Activated T-helper 9 cell treated with anti-CD3 and anti-CD28 coated beads, Interleukin-2, amount 50 U/mL, for 16 hours (primary cell): ENCODE measurements at places on chromosomes 11 and 22.
A peak's percentile ranks its signal among the peaks of the same experiment; 100 is the strongest.

DNA sequence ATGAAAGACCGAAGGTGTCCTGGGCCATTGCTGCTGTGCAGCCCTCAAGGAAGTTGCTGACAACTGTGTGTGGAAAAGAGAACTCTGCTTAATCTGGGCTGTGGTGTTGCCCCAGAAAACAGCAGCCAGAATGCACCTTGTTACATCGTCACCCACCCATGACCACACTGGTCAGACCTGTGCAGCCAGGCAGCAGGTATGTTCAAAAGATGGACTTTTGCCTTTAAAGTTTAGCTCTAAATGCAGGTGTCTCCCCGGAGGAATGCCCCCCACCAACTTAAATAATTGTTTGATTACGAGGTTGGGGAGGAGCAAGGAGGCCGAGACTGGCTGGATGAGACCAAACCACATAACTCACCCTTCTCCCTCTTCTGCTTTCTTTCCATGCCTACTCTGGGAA lies 15.3 kb upstream of the POLA2 start:
- no peak for DNase-seq

DNA sequence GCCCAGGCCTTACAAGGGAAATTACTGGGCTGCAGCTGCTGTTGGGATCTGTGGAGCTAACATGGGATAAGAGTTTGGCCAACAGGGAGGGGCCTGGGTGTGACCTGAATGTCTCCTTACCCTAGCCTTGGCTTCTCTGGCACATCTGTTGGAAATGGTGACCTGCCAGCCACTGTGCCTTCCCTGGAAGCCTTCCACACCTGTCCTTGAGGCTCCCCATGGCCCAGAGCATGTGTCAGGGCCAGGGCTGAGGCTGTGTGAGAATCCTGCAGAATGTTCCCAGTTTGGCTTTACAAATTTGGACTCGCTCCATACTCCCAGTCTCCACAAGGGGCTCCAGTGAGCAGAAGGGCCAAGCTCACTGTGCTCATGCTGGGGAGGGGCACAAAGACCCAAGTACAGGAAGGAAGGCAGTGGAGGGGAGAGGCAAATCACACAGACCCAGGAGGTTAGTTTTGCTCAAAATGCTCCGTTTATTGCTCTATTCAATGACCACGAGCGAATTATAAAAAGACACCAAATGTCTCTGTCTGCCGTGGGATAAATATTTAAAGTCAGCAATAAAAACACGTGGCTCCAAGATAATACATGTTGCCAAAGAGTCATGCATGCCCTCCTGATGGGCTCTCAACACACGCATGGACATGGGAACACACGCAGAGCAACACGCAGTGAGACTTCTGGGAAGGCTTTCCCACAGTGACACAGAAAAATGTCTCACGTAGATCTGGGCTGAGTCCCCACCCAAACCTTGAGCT lies 1.7 kb upstream of the IGSF22 start:
- DNase-seq: no peak

- DNase-seq: no peak
Observed at GRCh38 chr11:5684036-5684645, 733 bp downstream of the TRIM5 start.

- no peak for DNase-seq
Observed at GRCh38 chr11:21650961-21651360, 541.9 kb upstream of the ANO5 start.

DNA sequence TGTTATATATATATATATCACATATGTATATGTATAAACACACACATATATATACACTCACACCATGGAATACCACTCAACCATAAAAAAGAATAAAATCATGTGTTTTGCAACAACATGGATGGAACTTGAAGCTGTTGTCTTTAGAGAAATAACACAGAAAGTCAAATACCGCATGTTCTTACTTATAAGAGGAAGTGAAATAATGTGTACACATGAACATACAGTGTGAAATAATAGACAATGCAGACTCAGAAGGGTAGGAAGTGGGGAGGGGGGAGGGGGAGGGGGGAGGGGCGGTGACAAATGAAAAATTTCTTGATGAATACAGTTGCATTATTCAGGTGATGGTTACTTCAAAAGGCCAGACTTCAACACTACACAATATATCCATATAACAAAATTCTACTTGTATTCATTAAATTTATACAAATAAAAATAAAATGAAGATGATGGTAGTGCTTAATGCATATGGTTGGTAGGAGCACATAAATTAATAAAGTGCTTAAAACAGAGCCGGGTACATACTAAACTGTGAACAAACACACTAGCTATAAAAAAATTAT lies 5.8 kb upstream of the OR5B2 start:
- no peak for DNase-seq

DNA sequence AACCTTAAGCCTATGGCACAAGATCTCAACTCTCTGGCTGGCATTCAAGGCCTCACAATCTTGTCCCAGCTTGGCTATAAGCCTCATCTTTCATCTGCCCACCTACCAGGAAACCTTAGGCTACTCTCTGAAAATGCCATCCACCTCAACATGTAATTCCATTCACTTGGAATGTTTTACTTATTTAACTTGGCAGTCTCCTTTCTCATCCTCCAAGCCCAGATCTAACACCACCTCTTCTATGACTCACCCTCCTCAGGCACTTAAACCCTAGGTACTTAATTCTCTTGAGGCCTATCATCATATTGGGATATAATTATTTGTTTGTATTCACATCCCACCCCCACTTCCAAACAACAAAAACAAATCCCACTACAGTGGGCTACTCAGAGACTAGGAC lies 15.0 kb downstream of the POGLUT3 start:
- no peak for DNase-seq

- no peak for DNase-seq
Observed at GRCh38 chr11:65863889-65864705, 3.9 kb downstream of the MUS81 start.

DNA sequence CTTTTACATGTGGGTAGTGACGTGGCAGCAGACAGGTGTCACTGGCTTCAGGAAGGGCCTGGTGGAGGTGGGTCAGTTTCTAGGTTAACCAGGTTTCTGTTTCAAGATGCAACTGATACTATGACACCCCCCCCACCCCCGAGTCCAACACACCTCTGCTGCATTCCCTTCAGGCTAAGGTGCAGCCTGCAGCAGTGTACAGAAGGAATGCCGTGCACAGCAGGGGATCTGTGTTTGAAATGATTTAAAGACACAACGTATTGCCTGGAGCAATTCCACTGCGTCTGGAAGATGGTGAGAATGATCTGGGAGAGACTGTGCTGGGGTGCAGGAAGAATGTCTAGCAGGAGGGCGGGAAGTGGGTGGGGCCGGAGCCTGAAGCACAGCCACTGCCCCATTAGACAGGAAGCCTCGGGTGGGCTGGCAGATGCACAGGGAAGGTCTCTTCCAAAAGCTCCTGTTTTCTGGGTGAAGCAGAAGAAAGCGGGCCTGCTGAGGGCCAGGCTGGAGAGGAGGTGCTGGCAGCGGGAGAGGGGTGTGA lies 11.9 kb upstream of the TESMIN start:
- DNase-seq: no peak

DNA sequence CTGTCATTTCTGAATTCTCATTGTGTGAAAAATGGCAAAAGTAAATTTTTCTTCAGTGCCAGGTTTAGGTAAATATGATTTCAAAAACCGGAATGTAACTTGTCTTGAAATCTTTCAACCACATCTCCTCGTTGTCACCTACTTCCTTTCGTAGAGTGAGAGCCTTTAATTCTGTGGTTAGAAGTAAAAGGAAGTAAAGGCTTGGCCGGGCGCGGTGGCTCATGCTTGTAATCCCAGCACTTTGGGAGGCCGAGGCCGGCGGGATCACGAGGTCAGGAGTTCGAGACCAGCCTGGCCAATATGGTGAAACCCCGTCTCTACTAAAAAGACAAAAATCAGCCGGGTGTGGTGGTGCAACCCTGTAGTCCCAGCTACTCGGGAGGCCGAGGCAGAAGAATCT lies 29.8 kb downstream of the SGSM3 start:
- DNase-seq: no peak

- DNase-seq: no peak
Observed at GRCh38 chr11:109914038-109914437, 179.2 kb upstream of the ZC3H12C start.

- DNase-seq: no peak
Observed at GRCh38 chr11:10777806-10778205, 26.8 kb downstream of the CTR9 start.

- DNase-seq: no peak
Observed at GRCh38 chr22:50015451-50016307, 3.1 kb upstream of the IL17REL start.

DNA sequence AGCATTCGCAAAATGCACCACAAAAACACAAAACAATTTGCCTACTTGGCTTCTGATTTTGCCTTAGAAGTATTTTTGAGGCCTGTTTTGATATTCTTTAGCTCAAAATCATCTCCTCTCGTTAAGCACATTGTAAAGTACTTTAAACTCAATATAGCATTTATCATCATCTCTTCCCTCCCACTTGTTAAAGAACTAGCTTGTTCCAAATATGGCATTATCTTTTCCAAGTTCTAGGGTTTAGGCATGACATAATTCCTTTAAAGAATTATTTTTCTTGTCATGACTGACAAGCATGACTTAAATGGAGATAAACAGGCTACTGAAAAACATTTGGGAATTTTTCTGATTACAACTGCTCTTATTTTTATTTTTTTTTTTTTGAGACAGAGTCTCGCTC lies 21.3 kb downstream of the CELF1 start:
- no peak for DNase-seq

DNA sequence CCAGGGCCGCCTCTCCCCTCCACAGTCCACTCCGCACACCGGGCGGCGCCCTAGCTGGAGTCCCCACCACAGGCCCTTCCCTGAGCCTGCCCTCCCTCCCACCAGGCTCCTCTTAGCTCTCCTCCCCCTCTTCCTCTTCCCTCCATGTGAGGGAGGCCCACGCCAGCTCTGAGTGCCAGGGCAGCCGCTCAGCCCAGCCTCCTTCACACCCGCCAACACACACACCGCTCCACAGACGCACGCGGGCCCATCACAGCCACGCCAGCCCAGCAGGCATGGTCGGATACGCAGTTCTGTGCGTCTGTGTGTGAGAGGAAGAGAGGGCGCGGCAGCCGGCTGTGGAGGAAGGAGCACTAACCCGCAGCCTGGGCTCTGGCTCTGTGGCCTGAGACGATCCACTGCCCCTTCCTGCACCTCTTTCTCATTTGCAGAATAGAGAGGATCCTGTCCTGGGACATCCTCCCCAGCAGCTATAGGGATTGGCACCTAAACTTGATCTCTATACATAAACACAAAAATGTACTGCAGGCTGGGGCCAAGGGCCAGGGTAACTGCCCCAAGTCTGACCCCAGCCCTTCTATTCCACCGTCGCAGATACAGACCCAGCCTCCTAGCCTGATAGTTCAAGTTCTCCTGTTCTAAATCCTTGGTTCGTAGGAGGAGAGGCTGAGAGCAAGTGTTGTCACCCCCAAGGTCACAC lies 3.5 kb downstream of the CHRM4 start:
- DNase-seq: no peak

GRCh38 chr11:75597636-75598035 lies 35.6 kb downstream of the SERPINH1 start:
- no peak for DNase-seq

DNA sequence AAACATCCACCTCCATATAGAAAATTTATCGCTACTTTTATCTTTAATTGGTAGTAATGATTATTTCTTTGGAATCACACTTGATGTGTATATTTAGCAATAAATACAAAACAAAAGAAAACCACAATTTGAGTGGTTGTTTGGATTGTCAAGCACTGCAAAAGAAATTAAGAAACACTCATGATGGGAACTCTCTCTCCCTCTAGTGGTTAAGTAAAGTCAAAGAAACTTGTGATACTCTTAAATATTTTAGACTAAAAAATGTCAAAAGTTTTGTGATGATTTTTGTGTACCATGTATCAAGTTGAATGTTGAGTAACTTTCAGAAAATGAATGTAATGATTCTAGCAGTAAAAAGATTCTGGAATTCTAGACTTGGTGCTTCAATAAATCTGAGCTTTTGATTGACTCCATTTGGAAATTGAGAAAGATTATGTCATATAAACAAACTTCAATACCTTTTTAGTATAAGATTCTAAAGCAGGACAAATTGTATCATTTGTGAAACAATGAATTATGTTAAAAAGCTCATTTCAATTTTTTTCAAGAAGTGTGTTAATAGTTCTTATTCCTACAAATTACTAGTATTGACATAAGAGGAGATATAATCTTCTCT lies 20.8 kb downstream of the MUC15 start:
- DNase-seq: no peak

GRCh38 chr11:79520086-79520485 lies 79.3 kb upstream of the TENM4 start:
- DNase-seq: no peak

GRCh38 chr22:50247748-50248147 lies 2.9 kb upstream of the TUBGCP6 start:
- no peak for DNase-seq

DNA sequence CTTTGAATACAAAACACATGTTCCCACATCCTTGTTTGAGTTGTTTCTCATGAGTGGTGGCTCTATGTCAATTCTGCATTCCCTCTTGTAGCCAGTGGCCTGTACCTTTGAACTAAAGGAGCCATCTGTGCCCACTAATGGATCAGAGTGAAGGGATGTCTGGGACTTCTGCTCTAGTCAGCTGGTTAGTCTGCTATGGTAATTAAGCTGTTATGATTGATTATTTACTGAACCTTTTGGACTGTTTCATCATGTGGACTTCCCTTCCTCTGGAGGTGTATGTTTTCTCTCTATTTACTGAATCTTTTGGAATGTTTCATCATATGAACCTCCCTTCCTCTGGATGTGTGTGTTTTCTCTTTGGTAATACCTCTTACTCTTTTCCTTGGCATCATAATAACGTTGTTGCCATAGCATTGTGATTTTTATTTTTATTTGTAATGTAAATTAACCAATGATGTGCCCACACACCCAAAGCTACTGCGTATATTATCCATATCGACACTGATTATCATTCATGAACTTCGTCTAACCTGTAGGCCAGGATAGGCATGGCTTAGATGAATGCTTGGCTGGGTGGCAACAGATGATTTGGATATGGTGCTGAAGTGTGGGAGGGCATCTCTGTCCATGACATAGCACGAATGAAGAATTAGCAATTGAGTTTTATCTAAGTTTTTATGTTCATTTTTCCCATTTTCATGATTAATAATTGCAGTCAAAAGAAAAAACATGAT lies 112.3 kb upstream of the SORL1-AS1 start:
- no peak for DNase-seq

GRCh38 chr11:35247428-35247827 lies 108.5 kb downstream of the CD44 start:
- peak; percentile 15 for DNase-seq
